ENCODE measurements at places on chromosomes 12 and 14. TPM values are rescaled to one million over a fixed set of nuclear protein-coding genes. Genes with fewer than 3 reads are reported as not detected.

Gene LIN7A
- total RNA-seq = 28.5 TPM

Gene TTC9
- total RNA-seq = 20.9 TPM

Gene CEP128
- total RNA-seq = 14.3 TPM

Gene SLC7A8
- 5.7 TPM for total RNA-seq

Gene POTEG
- not detected for total RNA-seq

Gene GALNT8
- total RNA-seq = 46.5 TPM

Gene TNS2
- 13.5 TPM for total RNA-seq

Gene GXYLT1
- total RNA-seq = 12.8 TPM

All from temporal lobe (tissue), 4 donors.